Left forelimb (tissue), 1 donor: ENCODE measurements at places on chromosomes 5 and 9.

DNA sequence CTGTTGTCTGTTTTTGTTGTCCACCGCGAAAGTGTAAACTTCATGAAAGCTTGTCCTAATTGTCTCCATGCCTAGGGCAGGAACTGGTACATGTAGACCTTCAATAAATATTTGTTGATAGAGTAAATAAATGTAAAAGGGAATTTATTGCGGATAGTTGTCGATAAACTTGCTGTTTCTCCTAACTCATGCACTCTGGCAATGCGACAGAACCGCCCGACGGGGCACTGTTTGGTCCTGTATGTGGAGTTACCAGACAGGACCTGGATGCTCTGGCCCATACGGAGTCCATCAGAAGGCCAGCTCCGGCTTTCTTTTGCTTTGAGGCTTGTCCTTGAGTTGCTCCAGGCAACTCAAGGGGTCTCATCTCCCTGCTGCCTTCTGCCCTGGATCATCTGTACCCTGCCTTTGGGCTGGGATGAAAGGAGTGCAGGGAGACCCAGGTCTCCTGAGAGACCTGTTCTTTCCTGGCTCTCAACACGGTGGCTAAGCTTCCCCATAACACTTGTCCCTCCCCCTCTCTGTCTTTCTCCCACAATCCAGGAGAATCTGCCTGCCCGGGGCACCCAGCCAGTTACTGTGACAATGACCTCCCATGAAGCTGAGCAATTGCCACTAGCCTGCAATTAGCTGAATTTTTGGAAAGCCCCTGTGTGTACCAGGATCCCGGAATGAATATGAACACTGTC, 149.5 kb upstream of the PTCH1 start:
- DNase-seq, result no peak

DNA sequence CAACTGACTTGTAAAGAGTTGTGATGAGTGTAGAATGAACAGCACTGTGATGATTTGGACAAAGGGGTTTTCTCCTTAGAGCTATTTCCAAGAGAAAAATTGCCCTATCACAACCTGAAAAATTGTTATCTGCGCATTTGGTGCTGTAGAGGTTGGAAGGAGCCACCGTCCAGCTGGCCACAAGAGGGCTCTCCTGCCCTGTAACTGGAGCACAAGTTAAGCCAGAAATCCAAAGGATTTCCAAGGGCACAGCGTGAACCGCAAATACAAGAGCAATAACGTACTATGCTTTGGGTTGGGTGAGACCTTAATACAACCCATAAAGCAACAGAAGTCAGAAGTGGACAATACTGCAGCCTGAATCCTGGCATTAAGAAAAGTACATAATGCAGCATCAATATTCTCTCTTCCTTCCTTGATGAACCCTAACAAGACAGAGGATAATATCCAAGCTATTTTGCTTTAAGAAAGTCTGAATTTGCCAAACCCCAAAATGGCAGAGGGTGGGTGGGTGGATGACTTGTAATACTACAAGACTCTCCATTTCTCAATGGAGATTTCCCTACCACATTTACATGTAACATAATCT, 56.8 kb upstream of the SMIM32 start:
- no peak for DNase-seq

DNA sequence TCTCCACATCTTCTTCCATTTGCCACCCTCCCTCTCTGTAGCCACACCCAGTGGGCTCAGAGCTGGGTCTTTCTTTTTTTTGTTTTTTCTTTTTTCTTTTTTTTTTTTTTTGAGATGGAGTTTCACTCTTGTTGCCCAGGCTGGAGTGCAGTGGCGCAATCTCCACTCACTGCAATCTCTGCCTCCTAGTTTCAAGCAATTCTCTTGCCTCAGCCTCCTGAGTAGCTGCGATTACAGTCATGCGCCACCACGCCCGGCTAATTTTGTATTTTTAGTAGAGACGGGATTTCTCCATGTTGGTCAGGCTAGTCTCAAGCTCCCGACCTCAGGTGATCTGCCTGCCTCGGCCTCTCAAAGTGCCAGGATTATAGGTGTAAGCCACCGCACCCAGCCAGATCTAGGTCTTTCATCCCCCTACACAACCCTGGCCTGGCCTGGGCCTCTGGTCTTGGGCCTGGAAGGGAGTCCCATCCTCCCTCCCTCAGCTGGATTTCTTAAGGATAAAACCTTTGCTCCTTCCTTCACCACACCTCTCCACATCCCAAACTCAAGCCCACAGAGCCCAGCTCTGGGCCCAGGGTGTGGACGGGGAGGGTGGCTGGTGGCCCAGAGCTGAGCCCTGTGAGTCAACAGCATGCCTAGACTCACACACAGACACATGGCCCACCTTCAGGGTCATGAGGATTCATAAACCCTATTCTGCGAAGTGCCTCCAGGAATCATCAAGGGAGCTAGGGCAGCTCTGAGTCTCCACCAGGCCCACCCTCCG, 18.8 kb upstream of the KCNIP1 start:
- peak; percentile 54 for DNase-seq

DNA sequence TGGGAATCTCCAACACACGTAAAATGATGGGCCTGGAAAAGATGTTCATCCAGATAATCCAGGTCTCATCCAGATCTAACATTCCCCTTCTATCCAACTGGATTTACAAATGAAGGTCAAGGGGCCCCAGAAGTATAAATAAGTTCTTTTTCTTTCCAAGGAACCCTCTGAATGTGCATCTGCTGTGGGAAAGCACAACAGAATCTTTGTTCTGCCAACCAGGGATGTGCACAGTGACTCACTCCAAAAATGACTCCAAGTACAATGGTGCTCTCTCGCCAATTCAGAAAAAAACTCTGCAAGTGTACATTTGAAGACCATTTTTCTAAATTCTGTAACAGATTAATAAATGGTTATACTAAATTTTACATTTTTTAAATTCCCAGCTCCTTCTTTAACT, 12.4 kb downstream of the RAPGEF6 start:
- no peak for DNase-seq

GRCh38 chr9:136022731-136023409, 61.7 kb upstream of the UBAC1 start:
- no peak for DNase-seq

- DNase-seq, result no peak
These were observed 80.8 kb downstream of the ZNF608 start for GRCh38 chr5:124665625-124666024.
